ENCODE measurements at places on chromosomes 16 and 17.

- peak; percentile 41 for DNase-seq
Observed at GRCh38 chr17:79630126-79630525, 19.3 kb upstream of the RBFOX3 start.

DNA sequence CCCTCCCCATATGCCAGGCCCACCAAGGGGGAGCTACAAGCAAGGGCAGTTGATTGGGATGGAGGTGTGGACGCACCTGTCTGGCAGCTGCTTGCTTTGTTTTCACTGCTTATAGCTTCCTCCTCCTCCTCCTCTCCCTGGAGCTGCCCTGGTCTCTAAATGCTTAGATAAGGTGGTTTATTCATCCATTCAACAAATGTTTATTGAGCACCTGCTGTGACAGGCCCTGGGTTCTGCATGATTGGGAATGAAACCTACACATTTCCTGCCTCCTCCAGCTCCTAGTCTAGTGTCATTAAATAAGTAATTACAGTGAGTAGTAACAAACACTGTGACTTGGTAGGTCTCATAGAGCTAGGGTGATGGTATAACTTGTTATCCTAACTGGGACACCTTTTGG lies 17.4 kb upstream of the MAP3K14 start:
- DNase-seq, result peak; percentile 37

GRCh38 chr16:72083778-72084404 lies 9.5 kb downstream of the TXNL4B start:
- DNase-seq, result no peak

DNA sequence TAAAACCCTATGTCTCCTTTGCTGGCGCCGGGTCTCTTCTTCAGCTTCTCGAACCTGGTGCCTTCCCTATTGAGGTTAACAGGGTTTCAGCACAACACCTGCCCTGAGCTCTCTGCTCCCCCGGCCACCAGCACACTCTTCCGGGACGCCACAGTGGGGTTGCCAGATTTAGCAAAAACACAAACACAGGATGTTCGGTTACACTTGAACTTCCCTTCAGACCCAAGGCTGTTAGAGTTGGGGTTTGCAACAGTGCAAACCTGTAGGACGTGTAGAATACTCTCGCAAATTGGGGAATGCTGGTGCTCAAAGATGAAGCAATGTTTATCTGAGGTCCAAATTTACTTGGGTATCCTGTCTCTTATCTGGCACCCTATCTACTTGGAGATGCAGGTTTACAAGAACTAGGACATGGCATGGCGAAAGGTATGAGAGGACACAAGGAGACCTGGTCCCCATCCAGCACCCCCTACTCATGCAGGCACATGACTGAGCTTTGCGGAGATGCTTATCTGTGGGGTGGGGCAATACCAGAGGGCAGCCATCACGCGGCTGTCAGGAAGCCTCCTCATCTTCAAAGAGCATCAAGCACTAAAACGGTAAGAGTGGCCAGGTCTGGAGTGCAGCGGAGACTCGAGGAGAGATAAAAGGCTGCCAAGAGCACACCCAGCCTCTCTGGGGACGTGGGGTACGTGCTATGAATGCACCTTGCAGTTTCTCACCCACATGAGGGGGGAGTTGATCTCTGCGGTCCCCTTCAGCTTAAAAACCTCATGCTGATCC lies 52.8 kb downstream of the SDK2 start:
- no peak for DNase-seq

DNA sequence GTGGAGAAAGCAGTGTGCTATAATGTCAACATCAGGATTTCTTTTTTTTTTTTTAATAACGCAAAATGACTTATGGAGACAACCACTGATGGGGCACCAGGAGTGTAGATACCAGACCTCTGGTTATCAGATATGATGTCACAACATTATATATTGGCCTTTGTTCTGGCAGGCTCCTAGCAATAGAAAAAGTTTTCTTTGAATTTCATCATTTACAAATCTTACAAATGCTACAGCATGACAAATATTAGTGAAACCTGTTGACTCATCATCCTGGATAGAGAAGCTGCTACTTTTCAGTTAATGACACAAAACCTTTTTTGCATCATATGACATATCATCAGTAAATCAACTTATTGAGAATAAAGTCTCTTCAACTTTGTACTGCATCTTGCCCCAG lies 6.1 kb downstream of the THUMPD1 start:
- DNase-seq, result no peak

GRCh38 chr17:49692751-49693150 lies 14.9 kb upstream of the SPOP start:
- no peak for DNase-seq

GRCh38 chr17:15431196-15431595 lies 36.2 kb downstream of the CDRT4 start:
- no peak for DNase-seq

DNA sequence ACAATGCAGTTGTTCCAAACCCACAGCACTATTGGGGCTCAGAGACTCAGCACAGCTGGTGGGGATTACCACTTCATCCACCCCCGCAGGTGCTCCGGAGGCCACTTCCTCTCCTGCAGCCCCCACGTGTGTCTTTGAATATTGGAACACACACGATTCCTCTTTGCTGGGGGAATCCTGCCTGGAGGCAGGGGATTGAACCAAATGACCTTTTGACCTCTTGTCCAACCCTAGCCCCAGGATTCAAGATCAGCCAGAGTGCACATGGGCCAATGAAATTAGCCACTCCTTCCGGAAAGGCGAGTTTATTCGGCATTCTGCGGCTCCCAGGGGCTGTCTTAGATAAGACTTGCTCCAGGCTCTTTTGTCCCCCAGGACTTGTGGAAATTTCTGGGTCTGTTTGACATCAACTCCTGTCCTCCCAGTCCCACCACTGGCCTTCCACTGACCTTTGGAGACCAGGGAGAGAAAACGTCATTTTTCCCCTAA lies 350.2 kb downstream of the FOXL1 start:
- DNase-seq, result no peak

DNA sequence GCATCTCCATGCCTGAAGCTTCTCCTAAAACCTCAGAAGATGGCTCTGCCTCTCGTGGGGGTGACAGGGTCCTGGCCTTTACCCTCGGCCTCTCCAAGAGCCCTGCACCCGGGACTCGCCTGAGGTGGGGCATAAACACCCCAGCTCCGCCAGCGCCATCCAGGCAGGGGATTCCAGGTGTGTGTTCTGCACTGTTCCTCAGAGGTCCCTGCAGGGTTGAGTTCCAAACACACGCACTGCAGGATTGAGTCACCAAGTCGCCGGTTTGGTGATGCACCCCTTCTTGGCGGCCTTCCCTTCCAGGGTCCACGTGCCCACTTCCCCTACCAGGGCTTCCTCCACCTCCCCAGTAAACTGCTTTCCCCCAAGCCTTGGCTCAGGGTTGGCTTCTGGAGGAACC lies 40.0 kb upstream of the RBFOX3 start:
- DNase-seq, result no peak

DNA sequence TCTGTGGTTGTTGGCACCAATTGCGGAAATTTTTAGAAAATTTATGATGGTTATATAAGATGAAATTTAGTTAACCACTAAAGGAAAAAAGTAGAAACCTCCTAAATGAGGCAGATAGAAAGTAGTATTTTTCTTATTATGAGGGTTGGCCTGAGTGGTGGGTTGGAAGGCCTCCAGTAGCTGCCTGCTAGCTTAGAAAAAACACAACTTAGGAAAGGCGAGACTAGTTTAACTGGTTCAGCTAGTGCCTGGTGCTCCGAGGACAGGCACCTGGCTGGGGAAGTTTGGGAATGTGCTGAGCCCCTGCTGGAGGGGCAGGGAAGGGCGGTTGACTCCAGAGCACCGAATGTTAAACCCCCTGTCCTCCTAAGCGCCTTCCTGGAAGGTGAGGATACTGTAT lies 19.9 kb downstream of the LDHD start:
- DNase-seq, result no peak

GRCh38 chr17:7146115-7146514 lies 31.5 kb upstream of the ASGR2 start:
- DNase-seq, result no peak

- DNase-seq, result no peak
Observed at GRCh38 chr17:74713171-74713755, 540 bp upstream of the CD300LF start.

DNA sequence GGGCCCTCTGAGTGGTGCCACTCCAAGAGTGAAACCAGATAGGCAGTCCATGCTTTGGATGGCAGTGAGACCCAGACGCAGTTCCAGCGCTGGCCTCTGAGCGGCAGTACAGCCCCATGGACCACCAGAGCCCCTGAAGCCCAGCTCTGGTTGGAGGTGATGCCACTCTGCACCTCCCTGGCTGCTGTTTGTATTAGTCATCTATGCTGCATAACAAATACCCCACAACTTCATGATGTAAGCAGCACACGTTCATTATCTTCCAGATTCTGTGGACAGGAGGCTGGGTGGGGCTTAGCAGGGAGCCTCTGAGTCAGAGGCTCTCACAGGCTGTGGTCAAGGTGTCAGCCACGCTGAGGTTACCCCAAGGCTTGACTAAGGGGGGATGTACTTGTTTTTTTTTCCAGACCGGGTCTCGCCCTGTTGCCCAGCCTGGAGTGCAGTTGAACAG lies 5.1 kb upstream of the NME4 start:
- DNase-seq, result no peak

DNA sequence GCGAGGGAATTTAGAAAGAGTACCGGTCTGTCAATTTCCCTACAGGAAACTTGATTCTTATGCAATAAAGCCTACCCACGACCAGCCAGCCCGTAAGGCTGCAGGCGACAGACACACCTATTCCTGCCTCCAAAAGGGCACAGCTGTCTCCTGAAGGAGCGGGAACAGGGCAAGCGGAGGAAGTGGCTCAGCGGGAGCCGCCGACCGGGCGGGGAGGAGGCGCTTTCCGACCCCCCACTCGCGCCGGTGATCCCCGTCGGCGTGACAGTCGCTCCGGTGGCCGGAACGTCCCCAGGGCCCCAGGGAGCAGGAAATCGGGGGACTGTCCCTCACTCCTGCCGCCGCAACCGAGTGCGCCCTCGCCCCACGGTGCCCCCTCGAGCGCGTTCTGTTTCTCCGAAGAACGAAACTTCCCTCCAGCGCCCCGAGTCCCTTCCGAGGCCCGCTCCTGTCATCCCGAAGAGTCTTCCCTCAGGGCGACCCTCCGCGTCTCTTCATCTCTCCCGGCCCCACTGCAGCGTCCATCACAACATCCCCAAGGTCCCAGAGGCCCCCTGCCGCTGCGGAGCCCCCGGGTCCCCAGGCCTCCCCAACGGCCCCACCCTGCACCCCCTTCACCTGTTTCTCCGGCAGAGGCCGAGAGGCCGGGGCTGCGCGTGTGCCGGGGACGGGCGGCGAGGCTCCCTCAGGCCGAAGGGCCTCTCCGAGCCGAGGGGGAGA lies 421 bp downstream of the STAT3 start:
- no peak for DNase-seq

- DNase-seq, result no peak
Observed at GRCh38 chr16:6019490-6019991, 921.9 kb upstream of the EEF2KMT start.

GRCh38 chr16:64167936-64168335 lies 953.9 kb downstream of the CDH11 start:
- no peak for DNase-seq

DNA sequence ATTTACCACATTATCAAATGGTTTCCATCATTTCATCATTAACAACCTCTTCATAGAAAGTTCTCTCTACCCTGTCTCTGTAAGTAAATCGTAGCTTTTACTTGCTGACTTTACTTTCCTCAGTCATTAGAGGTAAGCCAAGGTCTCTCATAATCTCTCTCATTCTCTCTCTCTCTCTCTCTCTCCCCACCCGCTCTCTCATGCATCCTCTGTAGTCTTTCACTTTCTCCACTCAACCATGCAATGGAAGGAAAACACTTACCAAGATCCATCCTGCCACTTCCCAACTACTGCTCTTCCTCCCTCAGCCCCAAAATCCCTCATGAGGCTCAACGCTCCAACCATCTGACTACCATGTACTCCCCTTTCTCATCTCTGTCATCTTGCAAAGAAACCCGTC lies 6.1 kb downstream of the CEP112 start:
- DNase-seq, result no peak

- no peak for DNase-seq
Observed at GRCh38 chr17:15501793-15502192, 34.4 kb upstream of the CDRT4 start.

- DNase-seq, result no peak
Observed at GRCh38 chr16:1042049-1042744, 30.4 kb upstream of the SSTR5 start.

- no peak for DNase-seq
Observed at GRCh38 chr17:34337701-34338100, 18.5 kb downstream of the CCL8 start.

GRCh38 chr17:10328971-10329923 lies 43.6 kb downstream of the MYH13 start:
- no peak for DNase-seq

DNA sequence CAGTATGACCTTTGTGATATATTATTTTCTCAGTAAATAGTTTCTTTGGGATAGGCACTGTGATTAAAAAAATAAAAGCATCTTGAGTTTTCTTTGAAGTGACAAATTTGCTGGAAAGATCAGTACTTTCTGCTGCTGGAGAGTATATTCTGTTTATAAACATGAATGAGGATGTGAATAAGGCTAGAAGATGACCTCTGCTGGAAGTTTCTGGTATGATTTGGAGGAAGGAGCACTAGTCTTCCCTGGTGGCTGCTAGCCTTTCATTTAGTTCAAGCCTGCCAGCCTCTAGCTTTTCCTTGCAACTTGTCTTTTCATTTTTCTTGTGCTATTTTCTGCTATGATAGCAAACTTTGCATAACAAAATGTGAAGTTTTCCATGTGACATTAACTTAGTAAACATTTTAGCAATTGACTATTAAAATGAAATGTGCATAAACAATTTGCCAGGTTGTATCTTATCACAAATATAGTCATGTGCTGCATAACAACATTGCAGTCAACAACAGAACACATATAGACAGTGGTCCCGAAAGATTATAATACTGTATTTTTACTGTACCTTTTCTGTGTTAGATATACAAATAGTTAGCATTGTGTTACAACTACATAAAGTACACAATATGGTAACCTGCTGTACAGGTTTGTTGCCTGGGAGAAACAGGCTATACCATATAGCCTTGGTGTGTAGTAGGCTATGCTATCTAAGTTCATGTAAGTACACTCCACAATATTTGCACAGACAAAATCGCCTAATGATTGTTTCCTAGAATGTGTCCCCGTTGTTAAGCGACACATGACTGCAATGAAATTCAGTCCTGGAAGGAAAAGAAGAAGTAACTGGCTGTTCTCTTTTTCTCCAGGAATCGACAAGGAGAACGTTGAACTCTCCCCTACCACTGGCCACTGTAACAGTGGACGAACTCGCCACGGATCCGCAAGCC lies 18.1 kb upstream of the RAB11FIP4 start:
- DNase-seq, result no peak
